ENCODE measurements at places on chromosomes 2 and 18.

- DNase-seq, result no peak
Observed at GRCh38 chr2:149160195-149160594, 121.7 kb downstream of the LYPD6B start.

DNA sequence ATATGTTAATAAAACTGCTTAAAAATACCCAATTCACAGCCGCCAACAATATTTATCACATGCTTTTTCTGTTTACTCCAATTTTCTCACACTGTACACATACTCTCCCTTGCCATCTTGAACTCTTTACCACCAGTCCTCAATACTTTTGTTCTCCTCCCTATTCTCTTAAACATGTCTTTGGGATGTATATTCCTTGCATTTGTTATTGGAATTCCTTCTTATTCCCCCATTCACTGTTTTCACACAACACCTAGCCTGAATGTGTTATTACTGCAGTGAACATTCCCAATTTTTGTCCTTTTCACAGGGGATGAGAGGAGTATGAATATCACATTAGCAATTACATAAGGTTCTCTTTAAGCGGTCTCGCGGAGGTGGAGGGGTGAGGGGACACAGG lies 94.7 kb downstream of the USP34 start:
- no peak for DNase-seq

- DNase-seq, result no peak
Observed at GRCh38 chr2:182914852-182915251, 48.4 kb upstream of the FRZB start.

DNA sequence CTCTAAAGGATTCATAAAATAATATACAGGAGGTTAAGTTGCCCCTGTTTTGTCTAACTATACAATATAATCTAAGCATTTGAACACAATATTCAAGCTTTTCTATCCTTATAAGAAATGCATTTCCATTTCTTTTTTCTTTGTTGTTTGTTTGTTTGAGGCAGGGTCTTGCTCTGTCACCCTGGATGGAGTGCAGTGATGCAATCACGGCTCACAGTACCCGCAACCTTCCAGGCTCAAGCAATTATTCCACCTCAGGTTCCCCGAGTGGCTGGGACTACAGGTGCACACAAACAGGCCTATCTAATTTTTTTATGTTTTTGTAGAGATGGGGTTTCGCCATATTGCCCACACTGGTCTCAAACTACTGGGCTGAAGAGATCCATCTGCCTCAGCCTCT lies 307.8 kb downstream of the ZNF804A start:
- DNase-seq, result no peak

DNA sequence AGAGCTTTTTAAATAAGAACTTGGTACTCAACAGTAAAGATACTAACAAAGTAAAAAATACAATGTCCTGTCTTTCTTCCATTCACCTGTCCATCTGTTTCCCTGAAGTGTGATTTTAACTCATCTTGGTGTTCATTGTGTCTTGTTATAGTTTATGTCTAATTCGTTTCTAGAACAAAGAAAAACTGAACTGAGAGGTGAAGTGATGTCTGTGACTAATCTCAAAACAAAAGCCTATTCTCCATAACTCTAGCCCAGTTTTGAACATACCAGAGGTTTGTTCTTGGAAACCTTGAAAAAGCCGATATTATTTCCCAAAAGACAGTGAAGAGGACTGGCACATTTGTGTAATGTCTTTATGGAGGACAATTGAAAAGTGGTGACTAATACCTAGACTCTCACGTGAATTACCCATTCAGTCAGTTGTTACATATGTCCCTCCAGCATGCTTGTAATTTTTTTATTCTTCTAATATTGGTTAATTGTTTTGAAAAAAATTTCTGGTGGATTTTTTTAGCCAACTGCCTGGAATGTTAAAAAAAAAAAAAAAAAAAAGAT lies 725.8 kb downstream of the SATB2 start:
- no peak for DNase-seq

DNA sequence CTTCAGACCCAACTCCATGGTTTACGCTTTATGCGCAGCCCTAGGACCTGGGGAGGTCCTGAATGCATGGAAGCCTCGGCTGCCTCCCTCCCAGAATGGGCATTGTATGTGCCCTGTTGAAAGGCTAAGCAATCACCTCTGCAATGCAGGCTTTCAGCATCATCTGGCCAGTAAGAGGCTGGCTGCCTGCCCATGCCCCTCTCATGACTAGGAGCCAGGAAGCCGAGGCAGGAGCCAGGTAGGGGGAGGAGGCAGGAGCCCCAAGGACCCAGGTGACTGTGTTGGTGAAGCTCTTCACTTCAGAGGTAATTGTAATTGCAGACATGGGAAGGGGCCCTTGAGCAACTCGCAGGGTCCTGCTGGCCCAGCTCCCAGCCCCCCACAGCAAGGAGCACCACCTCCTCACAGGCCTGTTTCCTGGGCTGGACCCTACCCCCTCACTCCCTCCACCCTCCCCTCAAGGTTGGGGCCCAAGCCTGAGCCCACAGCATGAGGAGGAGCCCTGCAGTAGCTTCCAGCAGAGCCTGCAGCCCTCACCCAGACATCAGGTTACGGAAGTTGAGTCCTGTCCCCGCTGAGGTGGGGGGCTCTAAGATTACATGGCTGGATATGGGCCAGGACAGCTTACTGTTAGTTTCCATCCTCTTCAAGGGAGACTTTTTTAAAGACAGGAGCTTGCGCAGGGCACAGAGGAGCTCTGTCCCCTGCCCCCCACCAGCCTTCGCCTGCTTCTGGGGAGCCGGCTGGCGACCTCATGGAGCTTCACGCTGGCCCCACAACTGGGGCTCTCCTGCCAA lies 21.9 kb downstream of the CRACDL start:
- DNase-seq, result no peak

DNA sequence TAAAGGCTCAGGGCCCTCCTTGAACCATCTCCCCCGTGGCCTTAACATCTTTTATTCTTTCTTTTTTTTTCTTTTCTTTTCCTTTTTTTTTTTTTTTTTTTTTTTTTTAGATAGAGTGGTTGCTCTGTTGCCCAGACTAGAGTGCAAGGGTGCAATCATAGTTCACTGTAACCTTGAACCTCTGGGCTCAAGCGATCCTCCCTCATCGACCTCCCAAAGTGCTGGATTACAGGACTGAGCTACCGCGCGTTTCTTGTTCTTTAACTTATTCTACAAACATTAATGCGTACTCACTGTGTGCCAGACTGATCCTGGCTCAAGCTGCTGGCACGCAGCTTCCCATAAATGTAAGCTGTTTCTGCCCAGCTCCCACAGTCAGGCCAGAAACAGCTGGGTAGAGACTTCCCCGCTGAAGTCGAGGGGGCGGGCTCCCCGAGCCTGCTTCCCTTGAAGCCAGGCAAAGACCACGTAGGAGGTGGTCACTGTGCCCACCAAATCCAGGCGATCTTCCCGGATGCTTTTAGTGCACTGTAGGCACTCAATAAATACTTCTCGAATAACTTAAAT lies 29.2 kb upstream of the ATP6V1B1 start:
- no peak for DNase-seq

DNA sequence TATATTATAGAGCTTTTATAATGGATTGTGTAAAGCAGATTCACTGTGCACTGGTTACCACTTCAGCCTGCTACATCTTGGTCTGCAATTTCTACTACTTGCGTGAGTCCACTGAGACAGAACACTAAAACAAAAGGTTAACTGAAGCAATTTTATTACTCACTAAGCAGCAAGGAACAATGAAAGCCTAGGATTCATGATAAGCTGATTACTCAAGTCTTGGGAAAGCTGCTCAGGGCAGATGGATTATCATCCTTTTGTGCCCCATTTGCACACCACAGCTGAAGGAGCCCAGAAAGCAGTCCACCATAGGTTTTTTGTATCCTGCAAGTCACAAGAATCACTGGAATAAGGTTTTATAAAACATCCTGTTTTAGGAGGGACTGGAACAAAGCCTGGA lies 1215.2 kb upstream of the TMEFF2 start:
- DNase-seq, result no peak

Measured in cortex of kidney (tissue), 1 donor.